ENCODE measurements at places on chromosomes 11 and 22.
A peak's percentile ranks its signal among the peaks of the same experiment; 100 is the strongest.

DNA sequence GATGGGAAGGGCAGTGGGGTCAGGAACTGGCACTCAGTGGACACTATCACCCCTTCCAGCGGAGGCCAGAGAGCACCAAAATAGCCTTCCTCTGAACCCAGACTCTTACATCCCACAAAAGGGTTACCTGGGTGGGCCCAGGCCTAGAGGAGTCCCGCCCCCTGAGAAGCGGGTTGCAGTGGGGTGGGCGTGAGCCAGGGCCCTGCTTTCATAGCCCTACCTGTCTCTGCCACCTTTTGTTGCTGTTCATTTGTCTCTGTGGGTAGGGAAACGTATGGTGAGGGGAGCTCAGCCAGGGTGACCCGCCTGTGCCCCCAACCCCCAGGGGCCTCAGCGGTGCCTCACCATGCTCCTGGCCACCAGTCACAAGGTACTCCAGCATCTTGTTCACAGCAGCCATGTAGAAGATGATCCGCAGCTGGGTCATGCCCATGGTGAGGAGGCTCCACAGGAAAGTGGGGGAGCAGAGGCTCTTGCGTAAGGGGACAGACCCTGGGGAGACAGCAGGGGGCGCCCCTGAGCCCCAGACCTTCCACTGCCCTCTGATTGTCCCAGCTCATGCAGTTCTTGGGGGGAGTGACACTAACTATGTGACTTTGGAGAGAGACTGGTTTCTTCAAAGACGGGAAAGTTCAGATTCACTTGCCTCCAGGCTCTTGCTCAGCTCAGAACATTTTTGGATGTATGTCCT is 24.0 kb downstream of the SLC43A1 start:
- peak; percentile 59 for DNase-seq

GRCh38 chr11:8247312-8247711 is 16.4 kb downstream of the LMO1 start:
- peak; percentile 71 for DNase-seq

DNA sequence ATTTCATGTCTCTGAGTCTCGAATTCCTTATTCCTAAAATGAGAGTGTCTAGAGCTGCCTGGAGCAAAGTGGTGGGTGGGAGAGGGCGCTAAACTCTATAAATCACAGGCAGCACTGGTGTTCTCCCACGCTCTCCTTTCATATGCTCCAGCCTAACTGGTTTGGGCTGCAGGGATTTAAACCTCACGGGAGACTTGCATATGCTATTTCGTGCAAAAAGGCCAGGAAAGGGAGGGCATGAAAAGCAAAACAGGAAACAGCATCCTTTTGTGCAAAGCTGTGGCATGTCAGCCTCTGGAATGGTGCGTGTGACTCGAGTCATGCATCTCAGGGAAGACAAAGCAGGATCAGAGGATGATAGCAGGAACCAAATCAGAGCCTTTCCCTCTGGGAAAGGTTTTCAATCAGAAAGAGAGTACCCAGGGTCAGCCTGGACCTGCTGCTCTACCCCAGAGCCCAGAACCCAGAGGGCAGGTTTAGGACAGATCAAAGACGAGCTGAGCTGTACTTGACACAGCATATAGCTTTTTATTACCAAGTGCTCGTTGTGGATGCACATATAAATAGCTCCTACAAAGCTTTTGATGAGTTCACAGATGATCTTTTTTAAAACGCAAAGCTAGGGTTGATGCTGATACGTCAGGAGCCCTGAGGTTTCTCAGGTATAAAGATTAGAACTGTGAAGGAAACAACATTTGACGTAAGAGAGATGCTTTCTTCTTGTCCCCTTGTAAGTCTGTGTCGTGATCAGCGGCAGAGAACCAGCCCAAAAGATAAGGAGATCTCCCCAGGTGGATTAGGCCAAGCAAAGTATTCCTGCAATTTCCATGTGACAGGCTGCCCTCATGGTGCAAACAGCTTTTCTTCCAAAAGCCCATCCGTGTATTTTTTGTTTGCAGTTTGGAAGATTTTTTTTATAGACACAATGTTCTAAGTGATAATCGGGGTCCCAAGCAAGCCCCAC is 46.2 kb upstream of the YWHAH start:
- no peak for DNase-seq

DNA sequence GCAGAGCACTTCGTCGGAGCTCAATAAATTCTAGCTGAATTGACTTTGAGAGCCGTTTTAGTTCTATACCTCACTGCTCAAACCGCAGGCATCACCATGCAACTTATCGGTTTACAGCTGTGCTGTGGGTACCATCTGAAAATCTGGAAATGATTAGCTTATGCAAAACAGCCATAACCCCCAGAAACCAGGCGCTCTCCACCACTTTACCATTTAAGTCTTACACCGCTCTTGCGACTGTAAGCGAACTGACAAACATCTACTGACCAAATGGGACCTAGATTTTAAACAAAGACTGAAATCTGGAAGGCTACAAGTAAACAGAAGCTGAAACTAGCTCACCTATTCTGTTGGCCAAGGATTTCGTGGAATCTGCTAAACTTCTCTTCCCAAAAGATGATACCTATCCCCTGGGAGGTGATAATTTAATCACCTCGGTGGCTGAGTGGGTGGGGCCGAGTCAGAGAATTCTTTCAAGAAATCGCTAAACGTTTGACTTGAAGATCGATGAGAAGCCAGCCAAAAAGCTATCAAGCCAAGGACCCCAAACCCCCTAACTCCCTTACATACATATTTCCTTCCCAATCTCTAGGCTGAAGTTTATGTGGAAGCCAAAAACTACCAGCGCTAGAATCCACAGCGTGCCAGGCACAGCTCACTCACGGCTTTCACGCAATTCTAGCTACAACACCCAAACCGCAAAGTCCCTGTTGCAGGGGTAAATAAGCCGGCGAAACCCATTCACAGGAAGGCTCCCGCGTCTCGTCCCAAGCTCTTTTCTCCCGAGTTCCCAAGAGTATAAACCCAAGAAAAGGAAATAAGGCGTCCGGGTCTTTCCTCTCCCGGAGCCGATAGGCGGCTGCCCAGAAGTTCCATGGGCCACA is 644 bp downstream of the SPTY2D1 start:
- peak; percentile 31 for DNase-seq

DNA sequence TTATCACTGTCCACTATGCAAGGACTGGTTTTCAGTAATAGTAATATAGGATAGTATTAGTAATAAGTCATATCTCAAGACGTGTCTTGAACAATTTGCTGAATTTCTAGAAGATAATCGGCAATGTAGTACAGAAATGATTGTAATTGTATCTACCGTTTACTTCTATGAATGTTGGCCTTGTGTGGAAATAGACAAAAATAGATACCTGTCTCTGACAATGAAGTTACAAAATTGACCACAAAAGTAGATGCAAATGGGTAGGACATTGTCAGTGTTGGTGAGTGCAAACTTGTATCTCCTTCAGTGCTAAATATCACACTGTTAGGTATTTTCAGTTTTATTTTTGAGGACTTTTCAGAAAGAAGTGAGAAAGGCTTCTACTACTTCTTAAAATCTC is 43.1 kb downstream of the SVIP start:
- no peak for DNase-seq

Data from NCI-H82 (cell line).